ENCODE measurements at places on chromosomes 1 and 21. TPM values are rescaled to one million over a fixed set of nuclear protein-coding genes. Genes with fewer than 3 reads are reported as not detected.

TEKT2 gene
- not detected for total RNA-seq

- DNase-seq, result no peak
Measured at GRCh38 chr1:34549199-34549598, 205.6 kb upstream of the GJB5 start.

- DNase-seq, result no peak
Measured at GRCh38 chr1:106846656-106847055, 209.8 kb upstream of the PRMT6 start.

DNA sequence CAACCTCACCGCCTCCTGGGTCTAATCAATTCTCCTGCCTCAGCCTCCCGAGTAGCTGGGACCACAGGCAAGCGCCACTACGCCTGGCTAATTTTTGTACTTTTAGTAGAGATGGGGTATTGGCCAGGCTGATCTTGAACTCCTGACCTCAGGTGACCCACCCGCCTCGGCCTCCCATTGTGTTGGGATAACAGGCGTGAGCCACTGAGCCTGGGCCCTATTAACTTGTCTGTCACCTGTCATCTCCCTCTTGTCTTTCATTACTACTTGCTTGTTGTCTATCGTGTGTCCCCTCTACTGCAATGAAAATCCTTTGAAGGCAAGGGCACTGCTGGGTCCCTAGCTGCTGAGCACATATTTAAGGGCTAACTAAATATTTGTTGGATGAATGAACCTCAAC, 3.4 kb downstream of the UQCRHL start:
- no peak for DNase-seq

IGSF5 gene
- total RNA-seq, result not detected

DNA sequence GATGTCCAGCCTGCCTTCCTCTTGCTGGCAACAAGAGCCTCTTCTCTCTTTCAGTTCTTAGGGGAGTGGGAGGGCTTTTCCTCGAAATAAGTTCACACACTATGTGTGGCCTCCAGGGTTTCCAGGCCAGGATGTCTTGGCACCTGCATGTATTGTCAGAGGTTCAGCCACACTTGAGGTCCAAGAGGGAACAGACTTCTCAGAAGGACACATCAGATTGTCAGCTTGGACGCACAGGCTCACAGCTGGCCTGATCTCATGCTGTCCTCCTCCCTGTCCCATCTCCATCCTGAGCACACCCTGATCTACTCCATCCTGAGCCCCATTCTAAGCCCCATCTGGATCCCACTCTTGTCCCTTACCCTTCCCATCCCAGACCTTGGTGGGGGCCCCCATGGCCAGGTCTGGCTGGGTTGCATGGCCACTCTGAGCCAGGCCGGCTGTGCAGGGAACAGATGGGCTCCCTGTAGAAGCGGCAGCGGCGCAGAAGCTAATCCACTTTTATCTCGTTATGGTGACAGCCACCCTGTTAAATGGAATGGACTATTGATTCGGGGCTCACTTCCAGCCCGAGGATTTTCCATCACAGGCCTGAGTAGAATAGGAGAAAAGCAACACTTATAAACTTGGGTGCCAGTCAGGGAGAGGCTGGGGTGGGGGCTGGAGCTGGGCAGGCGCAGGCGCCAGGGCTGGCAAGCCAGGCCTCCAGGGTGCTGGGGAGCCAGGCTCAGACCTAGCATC, 85.1 kb upstream of the CSF3R start:
- DNase-seq, result no peak

DNA sequence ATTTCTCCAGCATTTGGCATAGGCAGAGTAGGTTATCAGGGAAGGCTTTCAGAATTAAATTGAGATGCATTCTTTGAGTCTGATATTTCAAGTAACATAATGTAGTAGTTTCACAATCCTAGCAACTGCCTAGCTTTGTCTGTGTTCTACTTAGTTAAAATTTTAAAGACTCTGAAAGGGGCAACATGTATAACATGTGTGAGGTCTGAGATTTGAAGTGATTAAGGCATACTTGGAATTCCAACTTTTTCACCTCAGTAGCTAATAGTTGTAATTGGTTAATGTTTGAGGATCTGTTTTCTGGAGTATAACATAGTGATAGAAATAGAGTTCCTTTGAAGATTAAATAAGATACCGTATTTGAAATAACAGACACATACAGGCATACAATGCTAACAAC, 335.2 kb upstream of the BEND5 start:
- DNase-seq, result no peak

DNA sequence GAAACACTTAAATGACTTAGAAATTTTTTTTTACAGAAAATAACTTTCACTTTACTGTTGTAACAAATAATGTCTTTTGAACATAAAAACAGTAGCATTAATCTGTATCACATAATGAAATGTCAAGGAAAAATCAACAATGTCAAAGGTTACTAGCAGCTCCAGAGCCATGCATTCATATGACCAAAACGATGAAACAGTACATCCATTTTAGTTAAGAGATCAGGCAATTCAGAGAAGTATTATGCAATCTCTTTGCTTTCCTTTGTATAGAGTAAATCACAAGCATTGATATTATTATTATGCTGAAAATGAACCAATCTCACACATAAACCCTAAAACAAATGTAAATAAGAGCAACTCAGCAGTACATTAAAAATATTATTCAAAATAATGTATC, 748.9 kb downstream of the PLA2G4A start:
- DNase-seq, result no peak

RAB25 gene
- total RNA-seq, result not detected

AADACL4 gene
- total RNA-seq, result not detected

ASTN1 gene
- total RNA-seq, result 0.42 TPM

AJAP1 gene
- total RNA-seq, result 0.41 TPM

- DNase-seq, result no peak
Measured at GRCh38 chr1:57820356-57821095, 396.7 kb upstream of the DAB1 start.

GRCh38 chr21:45484318-45484717, 57.9 kb downstream of the SLC19A1 start:
- DNase-seq, result no peak

DFFB gene
- total RNA-seq, result 7.8 TPM

PLA2G2D gene
- total RNA-seq, result not detected

DNA sequence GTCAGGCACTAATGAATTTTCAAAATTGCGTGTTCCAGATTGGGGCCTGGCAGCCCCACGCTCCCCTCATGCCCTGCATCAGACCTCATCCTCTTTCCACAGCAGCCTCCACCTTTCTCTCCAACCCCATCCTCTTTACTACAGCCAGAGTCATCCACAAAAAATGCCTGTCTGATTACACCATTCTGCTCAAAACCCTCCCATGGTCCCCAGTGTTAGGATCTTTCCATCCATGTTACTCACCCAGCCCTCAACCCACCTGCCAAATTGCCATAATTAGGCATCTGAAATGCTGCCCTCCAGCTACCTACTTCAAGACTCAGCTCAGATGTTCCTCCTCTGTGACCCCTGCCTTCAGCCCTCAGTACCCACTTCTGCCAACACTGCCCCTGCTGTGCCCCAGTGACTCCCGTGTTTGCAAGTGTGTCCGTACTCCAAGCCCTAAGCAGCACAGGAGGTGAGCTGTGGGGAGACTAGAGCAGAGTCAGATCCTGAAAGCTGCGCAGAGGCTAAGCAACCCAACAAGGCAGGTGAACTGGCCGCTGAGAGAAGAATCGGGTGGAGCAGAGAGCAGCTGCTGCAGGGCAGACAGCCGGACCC, 715 bp upstream of the ARTN start:
- DNase-seq, result no peak

MYOM3 gene
- total RNA-seq, result 1.6 TPM

GJA5 gene
- 51.7 TPM for total RNA-seq

DNA sequence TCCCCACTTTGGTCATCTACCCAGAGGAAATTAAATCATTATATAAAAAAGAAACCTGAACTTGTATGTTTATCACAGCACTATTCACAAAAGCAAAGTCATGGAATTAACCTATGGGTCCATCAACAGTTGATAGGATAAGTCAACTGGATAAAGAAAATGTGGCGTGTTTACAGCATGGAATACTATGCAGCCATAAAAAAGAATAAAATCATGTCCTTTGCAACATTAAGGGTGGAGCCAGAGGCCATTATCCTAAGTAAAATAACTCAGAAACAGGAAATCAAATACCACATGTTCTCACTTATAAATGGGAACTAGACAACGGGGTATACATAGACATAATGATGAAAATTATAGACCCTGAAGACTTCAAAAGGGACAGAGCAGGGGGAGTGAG, 27.6 kb upstream of the KCNK1 start:
- no peak for DNase-seq

AIRE gene
- not detected for total RNA-seq

DNA sequence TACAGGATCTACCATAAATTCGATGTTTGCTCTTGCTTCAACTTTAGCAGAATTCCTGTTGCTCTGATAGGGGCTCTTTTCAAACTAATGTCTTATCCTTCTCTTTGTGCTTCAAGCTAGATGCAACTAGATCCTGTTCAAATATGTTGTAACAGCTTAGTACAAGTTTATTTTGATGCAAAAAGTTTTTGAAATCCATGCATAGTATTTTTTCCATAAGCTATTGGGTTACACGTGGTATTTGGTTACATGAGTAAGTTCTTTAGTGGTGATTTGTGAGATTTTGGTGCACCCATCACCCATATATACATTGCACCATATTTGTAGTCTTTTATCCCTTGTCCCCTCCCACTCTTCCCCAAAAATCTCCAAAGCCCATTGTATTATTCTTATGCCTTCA, 907.7 kb downstream of the LTN1 start:
- DNase-seq, result no peak

PGLYRP3 gene
- not detected for total RNA-seq

GRCh38 chr1:63322944-63323864, 837 bp downstream of the FOXD3 start:
- DNase-seq, result no peak

CYYR1 gene
- total RNA-seq, result 15.8 TPM

- DNase-seq, result no peak
Measured at GRCh38 chr1:36653850-36654249, 171.1 kb upstream of the CSF3R start.

TRIM67 gene
- not detected for total RNA-seq

DNA sequence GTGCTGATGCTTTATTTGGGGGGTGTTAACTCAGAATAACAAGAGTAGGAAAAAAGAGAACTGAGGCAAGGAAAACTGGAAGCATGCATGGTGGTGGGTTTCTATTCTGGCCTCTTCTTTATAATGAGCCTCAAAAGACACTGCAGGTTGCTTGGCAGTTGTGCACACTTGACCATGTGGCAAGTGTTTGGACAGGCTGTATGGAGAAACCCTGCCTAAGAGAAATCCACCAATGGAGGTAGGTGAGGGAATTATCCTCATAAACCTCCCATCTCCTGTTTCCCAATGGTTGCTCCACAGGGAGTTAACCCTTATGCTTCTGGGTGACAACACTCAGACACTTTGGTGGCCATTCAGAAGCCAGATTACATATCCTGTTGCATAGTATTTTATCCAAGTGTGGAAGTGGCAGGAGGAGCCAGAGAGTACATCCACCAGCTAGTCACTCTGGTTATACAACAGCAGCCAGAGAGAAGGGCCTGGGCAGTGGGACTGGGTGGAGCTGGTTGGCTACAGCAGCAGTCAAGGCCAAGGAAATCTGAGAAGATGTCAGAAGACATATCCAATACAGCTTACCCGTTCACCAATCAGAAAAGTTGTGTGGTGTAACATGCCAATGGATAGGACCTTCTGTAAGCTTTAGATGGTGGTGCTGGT, 16.4 kb upstream of the VASH2 start:
- no peak for DNase-seq

KRTAP10-7 gene
- total RNA-seq, result not detected

DNA sequence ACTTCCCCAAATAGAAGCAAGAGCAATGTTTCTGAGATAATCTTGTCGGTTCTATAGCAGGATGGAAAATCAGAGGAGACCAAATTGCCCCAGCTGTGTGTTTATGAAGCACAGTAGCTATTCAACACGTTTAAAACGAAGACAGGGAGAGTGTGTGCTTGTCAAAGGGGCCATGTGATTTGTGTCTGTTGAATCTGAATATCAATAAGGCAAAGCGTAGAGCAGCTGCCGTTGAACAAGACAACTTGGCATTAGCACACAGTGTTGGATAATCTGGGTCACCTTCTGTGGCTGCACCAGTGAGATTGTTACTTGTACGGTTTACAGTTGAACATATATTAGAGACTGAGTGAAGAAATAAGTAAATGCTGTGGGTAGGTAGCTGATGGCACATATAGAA, 1.0 kb downstream of the CRB1 start:
- DNase-seq, result no peak

- no peak for DNase-seq
Measured at GRCh38 chr21:39010629-39011404, 172.4 kb downstream of the PSMG1 start.

- no peak for DNase-seq
Measured at GRCh38 chr1:231985296-231986023, 358.9 kb downstream of the DISC1 start.

BARHL2 gene
- total RNA-seq, result not detected

GRCh38 chr1:184953600-184954219, 20.6 kb downstream of the NIBAN1 start:
- no peak for DNase-seq

KRTAP13-2 gene
- total RNA-seq, result not detected

DNA sequence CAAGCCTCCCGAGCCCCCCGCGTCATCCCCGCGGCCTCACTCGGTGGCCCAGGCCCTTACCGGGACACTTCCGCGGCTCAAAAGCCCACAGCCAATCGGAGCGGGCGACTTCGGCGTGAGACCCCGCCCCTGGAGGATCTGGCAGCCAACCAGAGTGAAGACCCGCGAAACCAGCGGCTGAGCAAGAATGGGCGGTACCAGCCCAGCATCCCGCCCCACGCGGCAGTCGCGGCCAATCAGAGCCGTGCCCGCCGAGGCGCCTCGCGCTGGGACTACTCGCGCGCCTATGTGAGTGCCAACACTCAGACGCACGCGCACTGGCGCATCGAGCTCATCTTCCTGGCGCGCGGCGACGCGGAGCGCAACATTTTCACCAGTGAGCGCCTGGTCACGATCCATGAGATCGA, 22.5 kb downstream of the DISP3 start:
- no peak for DNase-seq

DNA sequence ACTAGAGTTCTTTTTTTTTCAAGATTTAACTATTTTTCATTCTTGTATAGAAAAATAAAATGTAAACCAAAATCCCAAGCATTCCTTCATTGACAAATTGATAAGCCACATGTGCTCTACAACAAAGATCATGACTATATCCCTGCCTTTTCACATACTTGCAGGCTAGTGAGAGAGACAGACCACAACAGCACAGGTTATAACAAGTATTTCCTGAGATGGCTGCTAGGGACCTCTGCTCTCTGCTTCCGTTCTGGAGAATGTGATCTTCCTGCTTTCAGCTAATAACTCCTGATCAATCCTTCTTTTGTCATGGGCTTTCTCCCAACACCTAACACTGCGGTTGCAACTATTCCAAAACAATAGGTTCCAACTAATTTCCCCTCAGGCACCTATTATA, 14.0 kb upstream of the SPRR2F start:
- no peak for DNase-seq

- DNase-seq, result no peak
Measured at GRCh38 chr1:154614901-154615300, 6.9 kb upstream of the ADAR start.

- DNase-seq, result no peak
Measured at GRCh38 chr1:192639607-192640368, 3.8 kb downstream of the RGS13 start.
